Activated T-cell treated with anti-CD3 and anti-CD28 coated beads for 1 hour (primary cell): ENCODE measurements at places on chromosomes 2 and 18.

- DNase-seq = no peak
Observed at GRCh38 chr2:97993926-97994325, 1.8 kb downstream of the TMEM131 start.

DNA sequence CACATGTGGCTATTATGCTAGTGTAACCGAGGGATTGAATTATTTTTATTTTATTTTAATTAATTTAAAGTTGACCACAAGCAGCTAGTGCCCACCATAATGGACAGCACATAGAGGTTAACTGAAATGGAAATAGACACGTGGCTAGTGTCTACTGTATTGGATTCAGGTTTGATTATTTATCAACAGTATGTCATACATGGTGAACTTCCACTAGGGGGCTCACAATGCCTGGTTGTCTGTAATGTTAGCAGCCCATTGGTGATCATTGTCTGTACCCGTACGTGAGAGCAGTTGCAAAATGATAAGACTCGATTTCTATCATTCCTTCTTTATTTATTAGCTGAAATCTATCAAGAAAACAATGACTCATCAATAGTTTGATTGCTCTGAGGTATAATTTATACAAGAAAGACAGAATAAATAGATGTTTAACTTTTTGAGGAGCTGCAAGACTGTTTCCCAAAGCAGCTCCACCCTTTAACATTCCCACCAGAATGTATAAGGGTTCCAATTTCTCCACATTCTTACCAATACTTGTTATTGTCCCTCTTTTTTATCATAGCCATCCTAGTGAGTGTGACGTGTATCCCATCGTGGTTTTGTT is 76.5 kb downstream of the CYBRD1 start:
- DNase-seq = peak; percentile 13

DNA sequence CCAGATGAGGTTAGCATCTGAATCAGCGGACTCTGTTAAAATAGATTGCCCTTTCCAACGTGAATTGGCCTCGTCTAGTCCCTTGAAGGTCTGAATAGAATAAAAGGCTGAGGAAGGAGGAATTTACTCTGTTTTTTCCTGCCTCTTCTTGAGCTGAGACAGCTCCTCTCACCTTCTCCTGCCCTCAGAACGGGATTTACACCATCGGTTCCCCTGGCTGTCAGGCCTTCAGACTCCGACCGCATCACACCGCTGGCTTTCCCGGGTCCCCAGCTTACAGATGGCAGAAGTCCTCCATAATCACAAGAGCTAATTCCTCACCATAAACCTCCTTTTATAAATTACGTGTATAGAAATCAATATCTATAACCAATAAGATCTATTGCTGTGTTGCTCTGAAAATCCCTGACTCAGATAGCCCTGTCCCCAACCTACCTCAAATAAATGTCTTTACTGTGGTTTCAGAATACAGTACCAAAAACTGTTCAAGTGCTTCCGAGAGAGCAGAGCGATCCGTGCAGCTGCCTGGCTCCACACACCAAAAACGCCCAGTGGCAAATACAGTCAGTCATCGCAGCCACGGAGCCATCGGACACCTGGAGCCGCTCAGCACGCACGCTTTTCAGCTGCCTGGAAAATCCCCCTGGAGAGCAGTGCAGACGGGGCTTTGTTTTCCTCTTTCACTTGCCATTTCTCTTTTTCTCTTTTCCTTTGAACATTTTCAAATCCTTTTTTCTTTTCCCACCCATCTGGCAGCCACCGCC is 196.9 kb downstream of the NRP2 start:
- no peak for DNase-seq

DNA sequence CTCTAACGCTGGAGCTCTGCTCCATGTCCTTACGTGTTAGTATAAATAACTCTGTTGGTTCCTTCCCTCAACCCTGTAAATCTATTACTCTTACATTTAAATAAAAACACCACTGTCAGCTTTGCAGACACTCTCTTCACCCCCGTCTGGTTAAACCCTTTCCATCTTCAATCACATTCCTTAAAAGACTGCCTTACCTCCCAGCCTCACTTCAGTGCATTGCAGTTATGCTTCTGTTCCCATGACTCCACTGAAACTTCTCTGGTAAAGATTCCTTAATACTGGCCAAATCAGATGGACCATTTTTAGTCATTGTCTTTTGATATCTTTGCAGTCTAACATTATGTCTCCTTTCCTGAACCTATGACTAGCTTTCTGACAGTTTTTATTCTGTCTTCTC is 61.7 kb downstream of the EML4 start:
- DNase-seq = no peak

DNA sequence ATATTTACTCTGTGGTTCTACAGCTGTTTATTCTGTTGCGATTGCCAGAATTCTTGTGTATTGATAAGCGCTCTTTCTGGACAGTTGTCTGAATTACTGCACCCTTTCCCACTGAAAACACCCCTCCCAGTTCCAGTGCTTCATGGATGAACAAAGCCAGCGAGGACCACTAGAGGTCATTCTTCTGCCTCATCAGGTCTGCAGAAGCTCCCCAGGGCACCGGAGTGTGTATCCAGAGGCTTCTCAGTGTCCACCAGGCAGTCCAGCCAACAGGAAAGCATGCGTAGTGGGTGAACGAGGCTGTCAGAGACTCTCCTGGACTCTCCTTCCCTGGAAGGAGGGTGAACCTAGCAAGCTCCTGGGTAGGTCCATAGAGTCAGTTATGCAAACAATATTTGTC is 40.6 kb upstream of the INHBB start:
- no peak for DNase-seq

GRCh38 chr2:84865181-84865783 is 15.6 kb downstream of the TRABD2A start:
- DNase-seq = no peak

GRCh38 chr18:31581498-31582197 is 10.0 kb upstream of the TTR start:
- no peak for DNase-seq

DNA sequence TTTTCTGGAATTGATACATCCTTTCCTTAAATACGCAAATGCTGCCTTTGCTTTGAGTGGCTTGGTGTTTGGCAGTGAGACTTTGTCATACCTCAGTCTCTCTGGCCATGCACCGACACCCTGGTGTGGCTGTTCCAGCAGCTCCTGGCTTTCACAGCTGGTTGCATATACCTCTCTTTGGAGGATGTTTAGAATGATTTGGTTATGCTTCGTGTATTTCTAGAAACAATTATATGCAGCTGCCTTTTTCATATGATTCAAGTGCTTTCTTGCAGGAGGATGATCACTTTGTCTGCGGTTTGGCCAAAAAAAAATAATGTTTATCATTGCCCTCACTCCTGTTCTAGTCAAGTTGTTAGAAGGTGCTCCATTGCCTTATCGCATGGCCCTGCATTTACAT is 95.0 kb upstream of the EML6 start:
- DNase-seq = no peak

GRCh38 chr2:218859988-218860831 is 605 bp downstream of the WNT6 start:
- no peak for DNase-seq

GRCh38 chr2:59308108-59308507 is 1067.0 kb upstream of the FANCL start:
- no peak for DNase-seq

- no peak for DNase-seq
Observed at GRCh38 chr2:53438100-53438499, 329.5 kb upstream of the CHAC2 start.

DNA sequence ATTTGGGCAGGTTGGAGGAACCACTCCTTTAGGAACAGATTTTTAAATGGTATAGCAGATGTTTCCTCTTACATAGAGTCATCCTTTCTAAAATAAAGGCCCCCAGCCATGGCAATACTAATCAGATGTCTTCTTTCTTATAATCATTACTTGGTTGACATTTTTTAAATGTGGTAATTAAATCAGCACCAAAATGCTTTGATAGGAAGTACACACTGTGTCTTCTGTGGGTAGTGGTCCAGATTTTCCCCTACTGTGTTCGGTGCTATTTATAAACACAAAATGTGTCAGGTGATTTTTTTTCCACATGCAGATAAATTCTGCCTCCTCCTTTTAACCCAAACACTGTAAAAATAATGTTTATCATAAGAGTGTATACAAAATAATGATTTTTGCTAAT is 200.9 kb upstream of the DTNA start:
- no peak for DNase-seq

DNA sequence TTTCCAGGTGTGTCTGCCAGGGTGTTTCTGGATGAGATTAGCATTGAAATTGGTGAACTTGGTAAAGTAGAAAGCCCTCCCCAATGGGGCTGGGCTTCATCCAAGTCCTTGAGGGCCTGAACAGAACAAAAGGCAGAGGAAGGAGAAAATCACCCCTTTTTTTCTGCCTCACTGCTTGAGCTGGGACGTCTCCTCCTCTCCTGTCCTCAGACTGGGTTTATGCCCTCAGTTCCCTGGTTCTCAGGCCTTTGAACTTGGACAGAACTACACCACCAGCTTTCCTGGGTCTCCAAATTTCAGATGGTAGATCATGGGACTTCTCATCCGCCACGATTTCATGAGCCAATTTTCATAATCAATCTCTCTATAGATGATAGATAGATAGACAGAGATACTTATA is 53.7 kb upstream of the BIN1 start:
- DNase-seq = no peak
